ENCODE measurements at places on chromosomes 11 and 22. TPM values are rescaled to one million over a fixed set of nuclear protein-coding genes. Genes with fewer than 3 reads are reported as not detected.

DNA sequence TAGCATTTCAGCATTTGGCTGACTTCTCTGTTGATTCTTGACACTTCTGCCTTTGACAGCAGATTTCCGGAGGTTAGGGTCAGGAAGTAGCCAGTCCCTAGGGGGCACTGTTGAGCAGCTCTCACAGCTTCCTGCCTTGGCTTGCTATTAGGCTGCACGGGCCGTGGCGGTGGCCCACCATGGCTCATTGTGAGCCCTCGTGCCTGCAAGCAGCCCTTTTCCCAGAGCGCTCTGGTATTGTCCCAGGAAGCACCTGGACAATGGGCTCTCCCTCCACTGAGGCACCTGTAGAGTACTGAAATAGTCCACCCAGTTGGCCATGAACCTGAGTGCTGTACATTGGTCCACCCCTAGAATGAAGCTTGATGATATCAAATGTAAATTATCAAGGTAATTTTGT, 100.2 kb upstream of the GAL start:
- no peaks in the 10 kb centered on the region for H3K4me1 ChIP-seq
- DNase-seq, result no peak
- no peak overlapping the region for H3K4me3 ChIP-seq
- no peaks in the 10 kb centered on the region for H3K27me3 ChIP-seq
- no peak overlapping the region for H3K27ac ChIP-seq

GRCh38 chr22:46672731-46673130, 52.5 kb downstream of the GRAMD4 start:
- no peaks in the 10 kb centered on the region for H3K27me3 ChIP-seq
- H3K27ac ChIP-seq, result no peak overlapping the region
- no peaks in the 10 kb centered on the region for H3K36me3 ChIP-seq
- DNase-seq, result no peak

- H3K27me3 ChIP-seq, result no peaks in the 10 kb centered on the region
- no peaks in the 10 kb centered on the region for H3K36me3 ChIP-seq
- H3K4me1 ChIP-seq, result no peaks in the 10 kb centered on the region
- no peak overlapping the region for H3K4me3 ChIP-seq
Observed at GRCh38 chr22:44068422-44069191, 44.5 kb downstream of the PARVB start.

Gene C11orf16
- not detected for total RNA-seq
